ENCODE measurements at places on chromosomes 11 and 22.

DNA sequence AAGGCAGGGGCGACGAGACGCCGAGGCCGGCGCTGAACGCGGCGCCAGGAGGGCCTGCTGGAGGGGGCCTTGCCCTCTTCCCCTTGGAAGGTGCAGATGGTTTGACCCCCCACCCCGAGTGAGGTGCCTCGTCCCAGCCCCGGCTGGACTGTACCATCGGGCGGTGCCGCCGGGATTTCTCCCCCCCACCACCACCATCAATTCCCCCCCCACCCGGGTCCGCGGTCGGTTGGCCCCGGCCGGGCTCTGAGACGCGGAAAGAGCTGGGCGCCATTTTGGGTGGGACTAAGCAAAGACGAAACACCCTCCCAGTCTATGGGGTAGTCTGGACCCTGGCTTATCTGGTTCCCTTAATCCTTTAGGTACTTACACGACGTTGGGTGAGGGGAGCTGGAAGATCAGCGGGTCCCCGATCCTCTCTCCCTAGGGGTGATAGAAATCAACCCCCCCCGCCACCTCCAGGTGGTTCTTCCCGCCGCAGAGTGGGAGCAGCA, at the start of gene PRDM10:
Gene PRDM10, minus strand, starts transcription at position 484 of the 494 bp plus-strand sequence. CDS start 41,871 bp downstream, outside the sequence.
- DNase-seq: peak; percentile 89

- no peak for DNase-seq
These were observed 9.3 kb upstream of the CEP295 start for GRCh38 chr11:93652161-93652597.

- no peak for DNase-seq
These were observed 13.9 kb upstream of the BSX start for GRCh38 chr11:122995526-122995925.

GRCh38 chr11:36407356-36407755, 102.7 kb downstream of the TRAF6 start:
- DNase-seq: no peak

GRCh38 chr11:83554876-83555275, 268.7 kb upstream of the CCDC90B start:
- DNase-seq: no peak

GRCh38 chr22:47394504-47395440, 632.3 kb downstream of the TBC1D22A start:
- no peak for DNase-seq

DNA sequence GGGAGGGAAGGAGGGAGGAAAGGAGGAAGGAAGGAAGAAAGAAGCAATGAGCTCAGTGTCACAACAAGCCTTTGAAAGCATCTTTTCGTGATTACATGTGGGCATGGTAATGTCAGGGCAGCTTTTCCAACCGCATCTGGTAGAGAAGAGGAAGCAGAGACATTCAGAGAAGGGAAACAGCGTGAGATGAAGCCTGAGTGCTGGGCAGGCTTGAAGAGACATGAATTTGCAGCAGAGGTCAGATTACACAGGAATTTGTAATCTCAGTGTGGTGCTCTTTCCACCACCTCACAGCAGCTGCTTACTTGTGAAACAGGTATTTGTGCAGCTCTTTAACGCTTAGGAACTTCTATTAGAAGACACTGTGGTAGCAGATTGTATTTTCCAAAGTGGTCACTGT, 289.5 kb upstream of the C11orf87 start:
- no peak for DNase-seq
